ENCODE measurements at places on chromosomes 7 and 10.

DNA sequence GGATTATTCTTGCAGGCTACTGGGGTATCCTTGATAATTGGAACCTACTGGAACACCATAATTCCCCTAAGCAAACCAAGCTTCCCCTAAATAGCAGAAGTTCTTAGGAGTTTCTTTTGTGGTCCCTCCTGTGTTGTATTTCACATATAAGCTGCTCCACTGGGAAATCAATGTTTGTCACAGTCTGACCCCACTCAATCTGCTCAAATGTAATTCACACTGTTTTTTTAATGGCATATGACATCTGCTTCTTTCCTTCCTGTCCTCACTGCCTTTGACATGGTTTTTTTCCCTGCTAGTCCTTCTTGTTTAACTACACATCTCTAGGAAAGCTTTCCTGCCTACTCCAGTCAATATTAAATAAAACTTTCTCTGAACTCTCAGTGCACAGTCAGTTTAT, 1.8 kb upstream of the PTPRZ1 start:
- DNase-seq, result no peak

DNA sequence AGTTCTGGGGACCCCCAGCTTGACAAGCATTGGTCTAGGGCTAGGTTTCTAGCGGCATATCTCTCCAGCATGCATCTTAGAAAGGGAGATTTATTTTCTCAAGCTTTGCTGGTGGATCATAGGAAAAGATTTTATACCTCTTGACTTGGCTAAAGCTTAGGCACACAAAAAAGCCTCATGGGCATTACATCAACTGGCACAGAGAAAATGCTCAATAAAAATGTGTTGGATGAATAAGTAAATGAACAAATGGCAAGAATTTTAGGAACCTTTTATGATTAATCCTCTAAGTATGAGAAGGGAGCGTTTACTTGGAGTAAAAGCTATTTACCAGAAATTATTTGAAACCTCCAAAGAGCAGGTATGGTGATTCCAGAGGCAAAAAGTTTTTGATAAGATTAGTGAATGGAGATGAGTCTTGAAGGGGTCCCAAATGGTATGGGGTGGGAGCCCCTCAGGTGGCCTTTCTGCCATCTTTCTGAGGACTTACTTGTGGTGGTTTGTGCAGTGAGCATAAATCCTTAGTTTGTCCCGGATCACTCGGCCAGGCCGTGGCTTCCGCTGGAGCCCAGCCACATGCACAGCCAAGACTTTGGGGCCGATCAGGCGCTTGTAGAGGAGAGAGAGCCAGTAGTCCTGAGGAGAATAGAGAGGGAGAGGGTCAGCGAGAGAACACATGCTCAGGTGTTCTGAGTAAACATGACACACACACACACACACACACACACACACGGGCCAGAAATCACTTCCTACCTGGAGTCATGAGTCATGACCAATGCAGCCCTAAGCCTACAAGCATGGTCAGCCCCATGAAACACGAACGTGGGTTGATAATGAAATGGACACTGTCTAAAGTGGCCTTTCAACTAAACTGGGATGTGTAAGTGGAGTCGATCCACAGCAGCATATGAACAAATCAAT, 43.1 kb upstream of the HPS1 start:
- DNase-seq, result no peak

GRCh38 chr7:117780832-117781231, 92.4 kb downstream of the CTTNBP2 start:
- DNase-seq, result no peak

GRCh38 chr10:11601670-11602069, 9.8 kb downstream of the USP6NL start:
- DNase-seq, result no peak

GRCh38 chr7:103613655-103614642, 167.9 kb upstream of the SLC26A5 start:
- DNase-seq, result no peak

DNA sequence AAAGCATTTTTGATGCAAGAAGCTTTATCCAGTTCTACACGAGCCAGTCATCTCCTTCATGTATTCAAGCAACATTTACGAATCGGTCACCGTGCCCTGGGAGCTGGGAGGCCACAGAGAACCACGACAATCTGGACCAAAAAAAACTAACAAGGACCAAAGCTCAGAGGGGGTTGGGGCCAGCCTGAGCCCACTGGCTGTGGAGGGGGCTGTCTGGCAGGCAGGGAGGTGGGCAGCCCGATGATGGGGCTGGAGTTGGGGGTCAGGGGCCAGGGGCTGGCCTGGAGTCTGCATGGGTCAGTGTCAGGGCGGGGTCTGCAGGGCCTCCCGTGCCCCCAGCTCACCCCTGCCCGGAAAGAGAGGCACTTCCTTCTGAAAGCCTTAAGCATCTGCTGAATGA, 12.5 kb upstream of the GRIFIN start:
- no peak for DNase-seq

DNA sequence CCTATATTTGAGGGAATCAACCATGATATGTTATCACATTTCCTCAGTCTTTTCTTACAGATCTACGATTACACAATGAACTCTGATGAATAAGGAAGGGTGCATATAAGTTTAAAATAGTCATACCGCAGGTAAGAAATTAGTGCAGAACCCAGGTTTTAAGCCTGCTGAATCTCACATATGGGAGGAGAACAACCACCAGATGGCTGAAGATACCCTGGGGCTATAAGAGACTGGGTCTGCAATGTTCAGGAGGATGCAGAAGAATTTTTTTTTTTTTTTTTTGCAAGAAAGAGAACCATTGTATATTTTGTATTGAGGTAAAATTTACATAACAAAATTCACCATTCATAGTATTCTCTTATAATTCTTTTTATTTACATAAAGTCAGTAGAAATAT, 372.3 kb upstream of the MYO3A start:
- DNase-seq, result no peak

DNA sequence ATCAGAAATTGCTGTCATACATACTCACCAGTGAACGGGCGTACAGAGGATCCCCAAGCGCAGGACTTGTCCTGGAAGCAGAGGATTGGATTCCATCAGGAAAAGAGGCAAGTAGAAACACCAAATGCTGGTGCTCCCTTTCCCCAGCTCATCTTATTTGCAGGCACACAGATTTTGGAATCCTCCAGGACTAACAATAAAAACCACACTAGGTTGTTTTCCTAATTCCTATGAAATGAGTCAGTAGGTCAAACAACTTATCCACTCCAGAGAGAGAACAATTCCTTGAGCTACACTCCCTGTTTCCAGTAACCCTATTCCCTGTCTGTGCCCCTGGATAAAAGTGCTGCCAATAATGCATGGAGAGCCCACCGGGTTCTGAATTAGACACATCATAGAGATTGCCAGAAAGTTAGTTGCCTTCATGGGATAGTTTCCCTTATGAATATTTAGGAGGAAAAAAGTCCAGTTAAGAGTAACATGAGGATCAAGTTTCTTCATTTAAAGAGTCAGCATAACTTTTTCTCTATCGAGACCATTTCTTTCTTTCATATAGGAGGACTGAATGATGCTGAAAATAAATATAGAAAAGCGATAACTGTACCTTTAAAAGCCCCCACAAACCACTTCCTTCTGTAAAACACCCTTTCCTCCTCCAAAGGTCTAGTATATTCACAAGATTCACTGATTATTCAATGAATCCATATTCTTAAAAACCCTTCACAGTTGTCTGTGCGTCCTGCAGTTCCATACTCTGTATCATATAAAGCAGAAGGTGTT, 178.3 kb upstream of the KLF14 start:
- DNase-seq, result no peak

DNA sequence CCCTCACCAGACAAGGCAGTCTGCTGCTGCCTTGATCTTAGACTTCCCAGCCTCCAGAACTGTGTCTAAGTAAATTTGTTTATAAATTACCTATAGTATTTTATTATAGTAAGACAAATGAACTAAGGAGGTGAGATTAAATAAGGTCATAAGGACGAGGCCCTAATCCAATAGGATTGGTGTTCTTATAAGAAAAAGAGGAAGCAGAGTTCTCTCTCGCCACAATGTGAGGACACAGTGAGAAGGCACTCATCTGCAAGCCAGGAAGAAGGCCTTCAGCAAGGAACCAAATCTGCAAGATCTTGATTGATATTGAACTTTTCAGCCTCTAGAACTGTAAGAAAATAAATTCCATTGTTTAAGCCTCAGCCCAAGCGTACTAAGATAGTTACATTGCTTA, 6.1 kb upstream of the ZNF438 start:
- DNase-seq, result no peak

DNA sequence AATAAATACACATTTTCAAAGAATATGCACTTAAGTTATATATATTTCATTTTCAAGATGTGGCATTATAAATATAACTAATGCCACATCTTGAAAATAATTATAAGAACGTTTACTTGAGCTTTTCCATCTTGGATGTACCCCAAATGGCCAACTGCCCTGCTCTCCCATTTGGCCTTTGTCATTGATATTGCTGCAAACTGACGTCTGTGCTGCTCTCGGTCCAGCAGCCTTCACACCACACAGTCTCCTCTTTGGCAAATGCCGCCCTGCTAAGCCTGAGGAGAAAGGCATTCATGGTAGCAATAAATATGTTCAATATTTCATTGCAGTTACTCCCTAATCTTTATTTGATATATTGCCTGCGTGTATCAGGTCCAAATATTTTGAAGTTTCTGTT, 384.6 kb upstream of the ADARB2 start:
- no peak for DNase-seq

DNA sequence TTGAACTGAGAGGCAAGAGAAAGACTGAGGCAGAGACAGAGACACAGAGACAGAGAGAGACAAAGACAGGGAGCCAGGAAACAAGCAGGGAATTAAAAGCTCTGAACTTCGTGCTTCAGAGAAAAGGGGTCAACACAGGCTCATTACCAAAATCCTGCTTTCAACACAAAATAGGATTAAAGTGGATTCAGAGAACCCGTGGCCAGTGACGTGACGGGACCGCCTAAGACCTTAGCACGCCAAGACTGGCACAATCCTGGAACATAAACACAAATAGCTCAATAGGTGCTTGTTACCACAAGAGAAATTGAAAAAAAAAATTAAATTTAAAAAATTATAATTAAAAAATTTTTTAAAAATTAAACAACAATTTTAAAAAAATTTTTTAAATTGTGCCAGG, 21.5 kb downstream of the ASB13 start:
- no peak for DNase-seq

DNA sequence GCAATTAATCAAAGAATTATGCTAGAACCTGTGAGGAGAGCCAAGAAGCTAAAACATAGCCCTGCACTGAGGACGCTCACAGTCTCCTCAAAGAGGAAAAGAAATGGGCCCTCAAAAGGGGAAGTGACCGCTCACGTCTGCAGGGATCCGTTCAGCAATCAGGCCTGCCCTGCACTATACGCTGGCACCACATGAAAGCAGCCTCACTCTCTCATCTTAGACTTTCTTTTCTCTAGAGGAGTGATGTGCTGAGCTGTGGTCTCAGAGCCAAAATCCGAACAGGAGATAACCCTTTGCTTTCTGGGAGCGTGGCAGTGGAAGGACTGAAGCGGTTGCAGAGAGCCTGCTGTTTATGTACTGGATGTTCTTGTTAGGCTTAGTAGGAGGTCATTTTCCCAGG, 6.3 kb upstream of the IL2RA start:
- DNase-seq, result no peak

DNA sequence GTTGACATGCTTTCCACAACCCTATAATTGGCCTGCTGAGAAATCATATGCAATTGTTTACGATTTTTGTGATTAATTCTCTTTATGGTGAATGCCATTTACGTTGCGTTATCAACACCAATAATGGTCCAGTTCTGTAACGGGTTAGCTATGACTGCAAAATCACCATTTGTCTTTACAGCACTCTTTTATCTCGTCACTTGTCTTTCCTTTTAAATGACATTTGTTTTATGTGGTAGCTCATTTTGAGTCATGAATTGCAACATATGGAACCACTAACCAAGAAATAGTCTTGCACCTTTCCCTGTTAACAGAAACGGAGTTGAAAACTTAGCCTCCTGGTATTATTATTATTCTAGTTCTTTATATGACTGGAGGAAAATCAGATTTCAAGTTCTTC, 3.1 kb upstream of the KIAA1217 start:
- DNase-seq, result no peak

GRCh38 chr10:47409171-47409865, 25.2 kb upstream of the ZNF488 start:
- no peak for DNase-seq

DNA sequence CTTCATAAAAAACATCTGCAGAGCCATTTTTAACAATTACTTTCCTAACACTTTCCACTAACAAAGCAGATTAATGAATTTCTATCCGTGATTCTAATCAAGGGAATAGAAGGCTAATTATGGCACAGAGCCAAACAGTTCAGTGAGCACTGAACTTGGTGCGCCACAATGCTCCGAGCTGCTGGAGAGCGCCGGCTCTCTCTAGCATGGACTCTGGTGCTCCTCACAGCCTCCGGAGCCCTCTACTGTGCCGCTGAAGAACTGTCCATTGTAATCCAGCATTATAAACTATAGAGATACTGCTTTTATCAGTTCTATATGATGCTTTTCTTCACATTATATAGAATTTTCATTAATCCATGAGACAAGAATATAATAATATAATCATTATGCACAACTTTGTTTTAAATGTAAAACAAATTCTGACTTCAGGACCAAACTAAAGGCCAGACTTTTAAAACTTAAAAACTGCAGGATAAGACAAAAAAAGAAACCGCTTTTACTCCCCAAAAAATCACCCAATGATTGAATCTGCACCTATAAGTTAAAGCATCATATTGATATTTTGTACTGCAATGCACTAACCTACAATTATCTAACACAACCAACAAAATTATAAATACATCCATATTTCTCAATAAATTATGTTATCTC, 123.6 kb downstream of the RNF32 start:
- DNase-seq, result no peak

- DNase-seq, result no peak
Measured at GRCh38 chr10:95480901-95481491, 80.2 kb downstream of the SORBS1 start.

DNA sequence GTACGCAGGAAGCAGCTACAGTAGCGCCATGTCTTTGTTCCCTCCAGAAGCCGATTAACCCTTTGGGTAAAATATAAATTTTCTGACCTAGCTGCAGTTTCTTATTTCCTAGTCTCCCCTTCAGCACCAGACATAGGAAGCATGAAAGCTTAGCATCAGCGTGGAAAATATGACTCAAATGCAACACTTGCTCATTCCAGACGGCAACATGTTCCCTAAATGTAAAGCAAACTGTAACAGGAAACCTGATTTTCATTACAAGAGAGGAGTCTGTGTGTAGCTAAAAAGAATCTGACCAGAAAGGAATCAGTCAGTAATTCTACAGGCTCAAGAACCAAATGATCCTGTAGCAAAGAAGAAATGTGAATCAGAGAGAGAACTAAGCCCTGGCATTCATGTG, 219.2 kb downstream of the C7orf25 start:
- no peak for DNase-seq

DNA sequence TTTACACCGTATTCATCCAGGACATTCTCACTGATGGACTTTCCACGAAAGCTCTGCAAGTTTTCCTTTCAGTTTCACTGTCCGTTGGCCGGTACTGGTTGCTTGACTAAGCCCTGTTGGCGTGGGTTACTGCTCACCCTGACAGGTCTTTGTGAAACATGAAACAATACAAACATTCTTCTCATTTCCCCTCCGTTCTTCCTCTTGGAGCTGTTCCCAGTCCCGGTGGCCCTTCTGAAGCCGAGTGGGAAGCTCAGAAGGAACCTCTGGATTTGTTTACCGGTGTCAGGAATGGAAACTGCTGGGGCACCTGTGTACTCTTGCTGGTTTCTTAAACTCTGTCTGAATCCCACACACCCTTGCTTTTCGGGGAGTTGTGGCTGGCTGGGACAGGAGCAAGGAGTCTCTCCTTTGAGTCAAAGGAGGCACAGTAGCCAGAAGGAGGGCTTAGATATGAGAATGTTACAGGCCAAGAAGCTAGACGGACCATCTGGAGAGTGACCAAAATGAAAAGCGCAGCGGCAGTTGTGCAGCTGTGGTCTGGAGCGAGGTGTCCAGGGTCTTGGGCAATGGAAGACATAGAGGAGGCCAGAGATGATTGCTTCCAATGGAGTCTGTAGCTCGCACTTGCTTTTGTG, 45.7 kb downstream of the LYZL2 start:
- DNase-seq, result no peak

All from activated gamma-delta T cell (primary cell).